Nephron progenitor cell (in vitro differentiated cells): ENCODE measurements at places on chromosomes 11 and 22.

DNA sequence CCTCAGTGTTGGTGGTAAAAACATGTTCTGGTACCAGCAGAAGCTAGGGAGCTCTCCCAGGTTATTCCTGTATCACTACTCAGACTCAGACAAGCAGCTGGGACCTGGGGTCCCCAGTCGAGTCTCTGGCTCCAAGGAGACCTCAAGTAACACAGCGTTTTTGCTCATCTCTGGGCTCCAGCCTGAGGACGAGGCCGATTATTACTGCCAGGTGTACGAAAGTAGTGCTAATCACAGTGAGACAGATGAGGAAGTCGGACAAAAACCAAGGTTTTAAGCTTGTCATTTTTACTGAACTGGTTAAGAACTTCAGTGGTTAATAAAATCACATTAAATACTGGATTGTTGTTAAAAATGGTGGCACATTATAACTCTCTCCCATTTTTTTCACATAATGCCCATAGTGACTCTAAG lies 42.6 kb upstream of the VPREB1 start:
- no peak for DNase-seq

DNA sequence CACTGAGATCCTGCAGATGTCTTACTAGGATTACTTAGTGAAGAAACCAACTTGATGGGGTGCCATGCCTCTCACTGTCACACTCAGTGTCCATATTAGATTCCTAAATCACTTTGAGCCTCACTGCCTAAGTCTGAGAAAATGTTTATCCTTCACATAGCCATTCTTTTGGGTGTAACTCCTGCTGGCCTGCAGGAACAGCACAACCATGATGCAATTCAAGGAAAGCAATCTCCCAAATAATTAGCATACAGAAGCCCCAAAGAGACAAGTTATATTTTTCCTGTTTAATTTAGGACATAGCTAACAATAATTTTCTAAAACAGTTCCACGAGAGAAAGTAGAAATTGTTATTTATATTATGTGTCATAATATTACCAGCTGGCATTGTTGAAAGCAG lies 655.5 kb downstream of the KCNA4 start:
- DNase-seq, result no peak

GRCh38 chr11:62923601-62924411 lies 2.6 kb upstream of the CHRM1 start:
- peak; percentile 49 for DNase-seq

- no peak for DNase-seq
Observed at GRCh38 chr11:111585371-111585770, 16.9 kb upstream of the SIK2 start.

- no peak for DNase-seq
Observed at GRCh38 chr22:36762687-36763260, 13.1 kb downstream of the IFT27 start.

- no peak for DNase-seq
Observed at GRCh38 chr11:113341388-113342165, 27.2 kb downstream of the TTC12 start.

- DNase-seq, result no peak
Observed at GRCh38 chr11:121741761-121742361, 289.1 kb upstream of the SORL1-AS1 start.

DNA sequence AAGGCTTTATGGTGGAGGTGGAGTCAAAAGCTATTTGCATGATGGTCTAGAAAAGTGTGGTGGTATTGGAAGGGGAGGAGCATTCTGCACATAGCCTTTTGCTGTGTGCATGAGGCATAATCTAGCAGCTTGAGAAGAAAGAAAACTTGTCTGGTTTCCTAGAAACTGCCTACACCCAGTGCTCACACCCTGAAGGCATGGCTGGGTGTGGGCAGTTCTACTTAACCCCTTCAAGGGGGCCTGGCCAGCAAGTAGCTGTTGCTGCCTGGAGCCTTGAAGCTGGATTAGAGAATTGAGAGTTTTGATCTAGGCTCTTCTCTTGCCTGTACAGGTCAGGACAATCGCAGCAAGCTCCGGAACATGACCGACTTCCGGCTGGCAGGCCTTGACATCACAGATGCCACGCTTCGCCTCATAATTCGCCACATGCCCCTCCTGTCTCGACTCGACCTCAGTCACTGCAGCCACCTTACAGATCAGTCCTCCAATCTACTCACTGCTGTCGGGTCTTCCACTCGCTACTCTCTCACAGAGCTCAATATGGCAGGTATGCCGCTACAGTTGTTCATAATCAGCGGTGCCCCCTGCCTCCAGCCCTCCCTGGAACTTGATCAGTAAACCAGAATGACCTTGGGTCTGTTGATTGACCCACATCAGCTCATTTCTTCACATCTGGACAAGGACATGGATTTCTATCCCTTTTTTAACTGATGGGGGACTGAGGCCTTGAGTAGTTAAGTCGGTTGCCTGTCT lies 12.2 kb upstream of the GRK2 start:
- no peak for DNase-seq

GRCh38 chr11:132943357-132943705 lies 589.0 kb downstream of the OPCML start:
- DNase-seq, result no peak

- no peak for DNase-seq
Observed at GRCh38 chr11:36261094-36261493, 28.1 kb downstream of the COMMD9 start.

DNA sequence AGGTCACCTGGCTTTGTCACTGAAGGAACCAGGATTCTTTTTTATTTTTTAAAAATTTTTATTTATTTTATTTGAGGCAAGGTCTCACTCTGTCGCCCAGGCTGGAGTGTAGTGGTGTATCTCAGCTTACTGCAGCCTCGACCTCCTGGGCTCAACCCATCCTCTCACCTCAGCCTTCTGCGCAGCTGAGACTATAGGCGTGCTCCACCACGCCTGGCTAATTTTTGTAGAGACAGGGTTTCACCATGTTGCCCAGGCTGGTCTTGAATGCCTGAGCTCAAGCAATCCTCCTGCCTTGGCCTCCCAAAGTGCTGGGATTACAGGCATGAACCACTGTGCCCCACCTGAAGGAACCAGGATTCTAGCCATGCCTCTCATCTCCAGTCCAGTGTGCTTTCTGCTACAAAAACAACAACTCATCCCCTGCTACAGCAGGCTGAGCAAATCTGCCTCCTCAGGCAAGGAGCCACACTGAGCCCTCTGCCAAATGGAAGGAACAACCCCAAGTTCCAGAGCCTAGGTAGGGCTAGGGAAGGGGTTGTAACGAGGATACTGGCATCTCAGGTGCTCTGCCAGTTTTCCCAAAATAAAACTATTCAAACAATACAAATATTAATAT lies 2.6 kb upstream of the PEX26 start:
- no peak for DNase-seq

GRCh38 chr22:38413085-38414008 lies 41.7 kb downstream of the KCNJ4 start:
- DNase-seq, result no peak
